ENCODE measurements at places on chromosomes 2 and 18. TPM values are rescaled to one million over a fixed set of nuclear protein-coding genes. Genes with fewer than 3 reads are reported as not detected.

DNA sequence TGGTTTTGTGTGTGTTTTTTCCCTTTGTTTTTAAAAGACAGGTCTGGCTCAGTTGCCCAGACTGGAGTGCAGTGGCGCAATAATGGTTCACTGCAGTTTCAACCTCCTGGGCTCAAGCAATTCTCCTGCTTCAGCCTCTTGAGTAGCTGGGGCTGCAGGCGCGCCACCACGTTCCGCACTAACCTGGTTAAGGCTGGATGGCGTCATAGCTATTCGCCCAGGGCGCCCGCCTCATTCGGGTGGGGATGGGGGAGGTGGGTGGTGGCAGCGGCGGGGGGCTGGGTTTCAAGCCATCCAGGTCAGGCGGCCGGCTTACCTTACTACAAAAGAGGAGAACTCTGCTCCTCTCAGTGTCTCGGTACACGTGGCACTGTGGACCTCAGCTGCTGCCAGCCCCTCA is 42.8 kb downstream of the EEF1B2 start:
- DNase-seq = no peak

- no peak for DNase-seq
These were observed 371 bp downstream of the MDH1B start for GRCh38 chr2:206764673-206765241.

- DNase-seq = peak; percentile 23
These were observed 272.3 kb upstream of the COL3A1 start for GRCh38 chr2:188701836-188702235.

The FAM110C gene
- not detected for total RNA-seq

DNA sequence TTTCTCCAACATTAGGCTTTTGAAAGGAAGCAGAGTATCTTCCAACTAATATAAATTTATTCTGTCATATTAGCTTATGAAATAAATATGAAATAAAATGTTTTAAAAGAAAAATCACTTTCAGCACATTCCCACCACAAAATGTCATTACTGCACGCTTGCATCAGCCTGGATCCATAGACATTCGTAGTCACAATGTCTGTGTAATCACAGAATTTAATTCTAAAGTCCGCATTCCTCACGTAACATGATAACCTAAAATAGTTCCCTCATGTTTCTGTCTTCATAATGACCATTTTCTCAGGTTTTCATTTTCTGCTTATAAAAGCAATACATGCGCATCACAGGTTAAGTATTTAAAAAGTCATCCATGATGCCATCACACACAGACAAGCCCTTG is 47.1 kb downstream of the HDAC4 start:
- DNase-seq = no peak
